Right renal cortex interstitium (tissue), 3 donors: ENCODE measurements at places on chromosomes 11 and 22.

DNA sequence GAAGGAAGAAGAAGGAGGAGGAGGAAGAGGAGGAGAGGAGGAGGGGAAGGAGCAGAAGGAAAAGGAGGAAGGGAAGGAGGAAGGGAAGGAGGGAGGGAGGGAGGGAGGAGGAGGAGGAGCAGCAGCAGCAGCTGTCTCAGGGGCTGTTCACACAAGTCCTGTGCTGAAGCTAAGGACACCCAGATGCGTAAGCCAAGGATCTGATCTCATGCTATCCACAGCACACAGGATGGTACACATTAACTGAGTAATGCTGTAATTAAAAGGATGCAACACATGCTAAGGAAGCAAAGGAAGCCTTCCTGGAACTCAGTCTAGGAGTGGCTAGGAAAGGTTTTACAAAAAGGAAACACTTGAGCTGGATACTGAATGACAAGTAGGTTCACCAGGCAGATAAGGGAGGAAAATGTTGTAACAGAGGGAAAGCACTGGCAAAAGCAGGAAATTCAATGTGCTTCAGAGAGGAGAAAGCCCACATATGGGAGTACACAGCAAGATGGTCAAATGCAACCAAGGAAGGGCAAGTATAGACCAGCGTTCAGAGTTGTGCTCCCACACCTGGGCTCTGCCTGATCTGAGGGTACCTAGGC is 32.0 kb downstream of the TRIM66 start:
- DNase-seq, result no peak

DNA sequence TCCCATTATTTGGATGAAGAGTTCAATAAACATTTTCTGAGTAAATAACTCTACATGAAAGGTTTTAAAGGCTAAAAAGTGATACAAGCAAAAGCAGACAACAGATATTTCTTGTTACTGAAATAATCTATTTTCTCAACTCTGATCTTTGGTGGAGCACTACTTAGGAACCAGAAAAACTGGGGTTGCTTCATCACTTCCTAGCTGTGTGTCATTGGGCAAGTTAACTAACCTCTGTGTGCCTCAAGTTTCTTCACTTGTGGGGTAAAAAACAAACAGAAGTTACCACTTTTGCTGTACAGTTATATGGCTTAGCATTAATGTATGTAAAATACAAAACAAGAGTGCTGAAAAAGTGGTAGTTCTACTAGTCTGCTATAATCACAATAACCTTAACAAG is 5.6 kb downstream of the MAPK1 start:
- DNase-seq, result no peak

DNA sequence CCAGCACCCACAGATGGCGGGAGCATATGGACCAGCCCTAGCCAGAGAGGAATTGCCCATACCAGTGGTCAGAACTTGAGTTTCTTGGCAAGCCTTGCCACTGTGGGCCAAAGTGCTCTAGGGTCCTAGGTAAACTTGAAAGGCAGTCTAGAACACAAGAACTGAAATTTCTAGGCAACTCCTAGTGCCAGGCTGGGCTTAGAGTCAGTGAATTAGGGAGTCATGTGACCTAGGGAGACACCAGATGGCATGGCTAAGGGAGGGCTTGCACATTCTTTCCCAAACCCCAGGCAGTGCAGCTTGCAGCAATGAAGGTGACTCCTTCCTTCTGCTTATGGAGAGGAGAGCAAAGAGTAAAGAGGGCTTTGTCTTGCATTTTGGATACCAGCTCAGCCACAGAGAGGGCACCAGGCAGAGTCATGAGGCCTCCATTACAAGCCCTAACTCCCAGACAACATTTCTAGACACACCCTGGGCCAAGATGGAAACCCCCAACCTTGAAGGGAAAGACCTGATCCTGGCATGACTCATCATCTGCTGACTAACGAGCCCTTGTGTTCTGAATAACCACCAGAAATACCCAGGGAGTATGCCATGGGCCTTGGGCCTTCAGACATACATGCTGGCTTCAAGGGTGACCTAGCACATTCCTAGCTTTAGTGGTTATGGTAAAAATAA is 19.2 kb upstream of the OR56A3 start:
- no peak for DNase-seq

DNA sequence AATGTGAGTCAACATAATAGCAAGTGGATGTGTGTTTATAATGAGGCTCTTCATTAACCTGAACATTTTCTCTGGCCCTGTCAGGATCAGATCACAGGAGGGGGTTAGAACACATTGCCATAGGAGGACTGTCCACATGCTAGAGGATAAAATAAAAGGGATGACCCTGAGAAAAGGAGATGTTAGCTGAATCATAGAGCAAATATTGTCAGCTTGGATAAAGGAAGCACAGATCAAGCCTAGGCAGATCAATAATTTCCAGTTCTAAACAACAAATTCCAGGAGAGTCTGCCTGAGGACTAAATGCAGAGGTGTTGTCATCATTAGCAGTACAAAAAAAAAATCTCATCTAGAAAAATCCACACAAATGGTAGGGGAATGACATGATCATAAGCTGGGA is 337.9 kb downstream of the LRRC4C start:
- no peak for DNase-seq

GRCh38 chr22:50270666-50271394 is 650 bp upstream of the MAPK11 start:
- no peak for DNase-seq
